ENCODE measurements at places on chromosomes 2 and 18.

DNA sequence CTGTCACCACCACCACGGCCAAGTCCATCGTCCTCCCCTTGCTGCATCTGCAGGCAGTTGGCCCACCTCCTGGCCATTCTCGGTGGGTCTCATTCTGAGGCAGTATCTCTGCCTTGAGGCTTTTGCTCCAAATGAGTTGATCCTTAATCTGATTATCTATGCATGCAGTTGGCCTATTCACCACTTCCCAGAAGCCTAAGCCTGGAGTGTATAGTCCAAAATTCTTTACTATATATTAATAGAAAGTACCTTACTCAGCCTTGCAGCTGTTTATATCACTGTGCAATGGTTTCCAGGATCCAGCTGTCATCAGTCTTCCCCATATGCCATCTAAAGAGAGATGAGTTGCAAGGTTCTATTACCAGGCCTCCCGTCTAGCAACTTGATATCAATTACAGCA lies 292.4 kb downstream of the SS18 start:
- no peak overlapping the region for H3K27ac ChIP-seq
- no peak for DNase-seq
- H3K4me1 ChIP-seq = no peaks in the 10 kb centered on the region

DNA sequence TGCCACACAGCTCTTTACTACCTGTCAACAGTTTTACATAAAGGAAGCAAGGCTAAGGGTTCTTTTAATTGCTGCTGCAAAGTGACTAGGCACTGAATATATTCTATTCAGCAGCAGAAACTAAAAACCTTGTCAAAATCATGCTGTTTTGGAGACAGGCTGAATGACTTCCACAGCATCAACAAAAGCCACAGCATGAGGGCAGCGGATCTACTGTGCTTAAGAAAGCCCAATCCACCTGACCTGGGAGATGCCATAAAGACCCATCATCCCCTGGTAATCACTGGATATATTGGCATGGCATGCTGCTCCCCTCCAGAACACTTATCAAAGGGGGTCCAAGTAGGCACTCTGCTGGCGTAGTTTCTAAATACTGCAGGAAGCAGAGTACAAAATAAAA lies 715.1 kb upstream of the SLC8A1 start:
- no peaks in the 10 kb centered on the region for H3K27me3 ChIP-seq
- DNase-seq = no peak
- H3K4me3 ChIP-seq = no peak overlapping the region
- no peak overlapping the region for H3K27ac ChIP-seq
- H3K4me1 ChIP-seq = no peaks in the 10 kb centered on the region

DNA sequence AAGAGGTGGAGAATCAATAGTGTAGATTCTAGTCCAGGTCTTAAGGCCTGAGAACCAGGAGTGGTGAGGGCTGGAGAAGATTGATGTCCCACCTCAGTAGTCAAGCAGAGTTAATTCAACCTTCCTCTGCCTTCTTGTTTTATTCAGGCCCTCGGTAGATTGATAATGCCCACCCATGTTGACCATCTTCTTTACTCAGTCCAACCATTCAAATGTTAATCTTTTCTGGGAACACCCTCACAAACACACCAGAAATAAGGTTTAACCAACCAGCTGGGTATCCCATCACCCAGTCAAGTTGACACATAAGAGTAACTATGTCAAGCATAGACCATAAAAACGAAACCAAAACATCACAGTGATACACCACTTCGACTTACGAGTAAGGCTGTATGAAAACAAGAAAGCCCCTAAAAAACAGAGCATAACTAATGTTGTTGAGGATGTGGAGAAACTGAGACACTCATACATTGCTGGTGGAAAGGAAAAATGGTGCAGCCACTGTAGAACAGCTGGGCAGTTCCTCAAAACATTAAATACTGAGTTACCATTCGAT lies 57.5 kb downstream of the SLC35F5 start:
- DNase-seq = no peak
- no peaks in the 10 kb centered on the region for H3K27me3 ChIP-seq
- peak overlapping the region; percentile 79 for H3K27ac ChIP-seq
- no peaks in the 10 kb centered on the region for H3K36me3 ChIP-seq
- H3K4me3 ChIP-seq = peak overlapping the region; percentile 74
- H3K4me1 ChIP-seq = peaks cover 16% of the 10 kb centered on the region

DNA sequence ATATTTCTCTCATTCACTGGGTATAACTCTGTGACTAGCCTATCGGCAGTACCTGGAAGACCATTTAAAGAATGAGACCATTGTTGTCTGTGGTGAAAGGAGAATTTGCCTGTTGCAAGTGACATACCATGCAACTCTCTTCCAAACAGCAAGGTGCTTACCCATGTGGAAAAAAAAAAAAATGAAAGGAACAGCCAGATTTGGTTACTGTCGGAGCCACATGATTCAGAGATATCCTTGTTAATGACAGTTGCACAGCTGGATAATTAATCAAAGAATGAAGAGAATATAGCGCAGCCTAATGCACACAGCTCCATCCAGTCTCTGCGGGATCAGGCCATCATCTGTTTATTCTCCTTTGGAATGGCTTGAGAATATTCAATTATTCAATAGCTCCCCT lies 141.8 kb downstream of the HRH4 start:
- DNase-seq = no peak
- no peaks in the 10 kb centered on the region for H3K36me3 ChIP-seq
- H3K4me3 ChIP-seq = no peak overlapping the region
- H3K4me1 ChIP-seq = no peaks in the 10 kb centered on the region
- peaks cover 4% of the 10 kb centered on the region for H3K27me3 ChIP-seq
- H3K27ac ChIP-seq = no peak overlapping the region

GRCh38 chr2:7593360-7593759 lies 676.1 kb downstream of the RNF144A start:
- no peak overlapping the region for H3K4me3 ChIP-seq
- H3K27ac ChIP-seq = no peak overlapping the region
- H3K27me3 ChIP-seq = peaks cover 2% of the 10 kb centered on the region
- H3K36me3 ChIP-seq = no peaks in the 10 kb centered on the region

DNA sequence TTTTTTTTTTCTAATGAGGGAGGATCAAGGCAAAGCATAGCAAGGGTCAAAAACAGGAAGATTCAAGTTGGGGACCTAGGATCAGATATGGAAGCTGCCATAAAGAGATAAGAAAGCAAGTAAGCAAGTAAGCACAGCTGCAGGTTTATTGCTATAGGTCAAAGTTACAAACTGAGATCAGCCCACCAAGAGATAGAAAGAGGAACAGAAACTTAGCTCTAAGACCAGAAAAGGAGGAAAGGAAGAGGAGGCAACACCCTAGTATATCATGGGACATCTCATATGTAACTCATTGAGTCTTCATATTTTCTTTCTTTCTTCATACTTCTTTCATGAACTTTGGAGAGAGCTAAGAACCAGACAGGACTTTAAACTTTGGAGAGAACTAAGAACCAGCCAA lies 295.9 kb upstream of the CRIM1 start:
- peaks cover 2% of the 10 kb centered on the region for H3K36me3 ChIP-seq
- no peaks in the 10 kb centered on the region for H3K27me3 ChIP-seq
- no peak overlapping the region for H3K27ac ChIP-seq
- peaks cover 3% of the 10 kb centered on the region for H3K4me1 ChIP-seq

DNA sequence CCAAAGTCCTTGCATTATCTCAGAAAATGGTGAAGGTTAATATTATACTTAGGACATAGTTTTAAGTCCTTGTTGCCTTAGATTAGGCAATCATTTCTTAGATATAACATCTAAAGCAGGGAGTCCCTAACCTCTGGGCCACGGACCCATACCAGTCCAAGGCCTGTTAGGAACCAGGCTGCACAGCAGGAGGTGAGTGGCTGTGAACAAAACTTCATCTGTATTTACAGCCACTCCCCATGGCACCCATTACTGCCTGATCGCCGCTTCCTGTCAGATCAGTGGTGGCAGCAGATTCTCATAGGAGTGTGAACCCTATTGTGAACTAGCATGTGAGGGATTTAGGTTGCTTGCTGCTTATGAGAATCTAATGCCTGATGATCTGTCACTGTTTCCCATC lies 86.5 kb upstream of the MYO3B start:
- no peak for DNase-seq
- H3K27ac ChIP-seq = no peak overlapping the region
- no peaks in the 10 kb centered on the region for H3K4me1 ChIP-seq
- no peak overlapping the region for H3K4me3 ChIP-seq
- H3K36me3 ChIP-seq = no peaks in the 10 kb centered on the region
- no peaks in the 10 kb centered on the region for H3K27me3 ChIP-seq

- no peak overlapping the region for H3K4me3 ChIP-seq
- no peaks in the 10 kb centered on the region for H3K4me1 ChIP-seq
- no peaks in the 10 kb centered on the region for H3K36me3 ChIP-seq
- H3K27ac ChIP-seq = no peak overlapping the region
Observed at GRCh38 chr2:51918113-51918512, 886.2 kb upstream of the NRXN1 start.

Data from memory B cell (primary cell).